ENCODE measurements at places on chromosomes 3 and 15. TPM values are rescaled to one million over a fixed set of nuclear protein-coding genes. Genes with fewer than 3 reads are reported as not detected.

ANKUB1 gene
- total RNA-seq = not detected

FRMD4B gene
- total RNA-seq = 0.20 TPM

GRCh38 chr15:61091289-61091616, 137.8 kb downstream of the RORA start:
- H3K4me1 ChIP-seq = no peaks in the 10 kb centered on the region
- no peak overlapping the region for H3K4me3 ChIP-seq
- DNase-seq = no peak
- no peak overlapping the region for H3K27ac ChIP-seq
- H3K36me3 ChIP-seq = no peaks in the 10 kb centered on the region

DNA sequence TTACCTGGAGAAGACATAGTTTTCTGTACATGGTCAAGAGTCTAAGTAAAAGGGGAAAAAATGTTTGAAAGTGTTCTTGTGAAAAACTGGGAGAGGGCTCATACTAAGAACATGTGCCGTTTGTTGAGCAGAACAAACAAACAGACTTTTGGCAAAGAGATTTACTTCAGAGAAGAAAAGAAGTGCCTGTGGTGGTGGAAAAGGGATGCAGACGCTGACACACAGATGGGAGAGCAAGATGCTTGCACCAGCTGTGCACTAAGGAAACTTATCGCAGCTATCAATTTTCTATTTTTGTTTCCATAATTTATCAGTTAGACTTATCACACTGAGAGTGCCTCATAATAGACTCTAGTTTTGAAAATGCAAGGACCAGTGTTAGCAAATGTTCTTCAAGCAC, 259.6 kb upstream of the PDZRN3 start:
- DNase-seq = no peak
- H3K4me1 ChIP-seq = no peaks in the 10 kb centered on the region
- H3K27me3 ChIP-seq = no peaks in the 10 kb centered on the region
- H3K4me3 ChIP-seq = no peak overlapping the region
- no peak overlapping the region for H3K27ac ChIP-seq

DNA sequence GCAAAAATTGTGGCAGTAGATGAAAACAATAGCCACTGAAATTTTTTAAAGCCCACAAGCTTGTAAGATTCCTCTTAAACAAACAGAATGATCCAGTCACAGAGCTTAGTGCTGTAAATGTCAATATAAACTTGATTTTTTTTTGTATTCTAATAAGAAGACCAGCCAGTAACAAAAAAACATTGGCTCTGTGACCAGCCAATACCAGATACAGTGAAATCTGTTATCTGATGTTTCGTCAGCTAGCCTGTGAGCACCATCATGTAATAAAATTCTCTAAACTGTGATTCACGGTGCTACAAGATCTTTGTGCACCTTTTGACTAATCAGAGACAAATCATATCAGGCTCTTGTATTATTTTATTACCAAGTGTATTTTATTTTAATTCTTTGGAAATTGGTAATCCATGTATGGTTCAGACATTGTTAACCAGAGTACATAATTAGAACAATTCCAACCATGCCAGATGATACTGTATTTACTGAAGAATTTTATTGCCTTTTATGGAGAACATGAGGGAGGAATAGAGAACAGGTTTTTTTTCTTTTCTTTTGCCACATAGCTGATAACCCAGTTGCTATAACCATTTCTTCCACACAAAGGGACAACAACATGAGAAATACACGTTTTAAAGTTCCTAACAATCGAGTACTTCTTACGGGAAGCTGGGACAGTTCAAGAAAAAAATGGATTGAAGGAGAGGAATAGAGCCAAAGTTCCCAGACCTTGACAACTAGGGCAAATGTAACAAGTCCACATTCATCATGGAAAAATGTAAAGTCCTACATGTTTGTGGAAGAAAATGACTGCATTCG, 71.9 kb downstream of the FILIP1L start:
- H3K27ac ChIP-seq = peak overlapping the region; percentile 31
- H3K4me3 ChIP-seq = no peak overlapping the region
- H3K36me3 ChIP-seq = no peaks in the 10 kb centered on the region
- peaks cover 62% of the 10 kb centered on the region for H3K4me1 ChIP-seq

DNA sequence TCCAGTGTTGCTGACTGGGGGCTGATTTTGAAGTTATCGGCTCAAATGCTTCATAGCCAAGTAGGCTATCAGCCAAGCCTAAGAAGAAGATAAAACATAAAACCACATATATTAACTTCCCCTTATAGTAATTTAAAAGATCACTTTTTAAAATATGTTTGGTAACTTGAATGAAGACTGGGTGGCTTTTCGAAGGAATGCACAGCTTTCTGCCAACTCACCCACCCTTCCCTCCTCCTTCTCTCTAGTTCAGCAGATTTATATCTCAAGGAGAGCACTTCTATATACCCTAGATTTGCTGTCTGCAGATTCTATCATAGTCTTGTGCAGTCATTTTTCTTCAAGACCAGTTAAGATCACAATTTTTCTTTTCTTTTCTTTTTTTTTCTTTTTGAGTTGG, 189.4 kb upstream of the CHRM5 start:
- H3K27me3 ChIP-seq = no peaks in the 10 kb centered on the region
- no peak for DNase-seq
- H3K36me3 ChIP-seq = no peaks in the 10 kb centered on the region

DNA sequence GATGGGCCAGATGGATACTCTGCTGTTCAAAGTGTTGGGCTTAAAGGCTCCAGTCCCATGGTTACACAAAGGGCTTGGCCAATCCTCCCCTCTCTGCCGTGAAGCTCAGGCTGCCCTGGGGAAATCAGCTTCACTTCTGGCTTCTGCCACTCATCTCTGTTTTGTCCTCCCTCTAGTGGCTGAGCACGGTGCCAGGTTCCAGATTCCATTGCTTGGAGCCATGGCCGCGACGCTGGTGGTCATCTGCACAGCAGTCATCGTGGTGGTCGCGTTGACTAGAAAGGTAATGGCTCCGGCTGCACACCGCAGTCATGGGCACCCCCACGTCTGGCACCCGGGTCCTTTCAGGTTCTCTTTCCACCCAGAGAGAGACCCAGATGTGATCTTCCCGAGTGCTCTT, 5.6 kb downstream of the TIGIT start:
- H3K4me1 ChIP-seq = peaks cover 12% of the 10 kb centered on the region
- H3K36me3 ChIP-seq = no peaks in the 10 kb centered on the region
- H3K27me3 ChIP-seq = no peaks in the 10 kb centered on the region
- no peak overlapping the region for H3K4me3 ChIP-seq

- no peaks in the 10 kb centered on the region for H3K27me3 ChIP-seq
- H3K27ac ChIP-seq = no peak overlapping the region
- H3K36me3 ChIP-seq = no peaks in the 10 kb centered on the region
- DNase-seq = no peak
- no peak overlapping the region for H3K4me3 ChIP-seq
Measured at GRCh38 chr3:186451371-186451770, 89.3 kb upstream of the DGKG start.

DNA sequence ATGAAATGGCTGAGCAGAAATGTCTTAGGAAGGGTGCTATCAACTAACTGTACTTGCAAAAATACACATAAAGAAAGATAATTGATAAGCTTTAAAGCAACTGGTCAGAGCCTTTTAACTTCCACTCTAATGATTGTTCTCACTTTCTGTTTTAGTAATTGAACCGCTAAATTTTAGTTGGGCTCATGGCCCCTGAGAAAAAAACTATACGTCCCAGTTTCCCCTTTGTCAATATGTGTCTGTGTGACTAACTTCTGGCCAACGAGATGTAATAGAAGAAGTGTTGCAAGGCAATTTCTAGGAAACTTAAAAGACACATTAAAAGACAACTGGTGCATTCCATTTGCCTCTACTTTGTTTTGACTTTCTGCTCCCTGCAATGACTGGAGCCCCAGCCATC, 223.9 kb downstream of the NR1D2 start:
- H3K36me3 ChIP-seq = no peaks in the 10 kb centered on the region
- no peak for DNase-seq
- H3K4me3 ChIP-seq = no peak overlapping the region
- H3K4me1 ChIP-seq = no peaks in the 10 kb centered on the region
- H3K27me3 ChIP-seq = no peaks in the 10 kb centered on the region
- H3K27ac ChIP-seq = no peak overlapping the region

GRCh38 chr15:40340038-40340739, 550 bp downstream of the CCDC9B start:
- no peaks in the 10 kb centered on the region for H3K27me3 ChIP-seq
- no peak for DNase-seq
- peaks cover 4% of the 10 kb centered on the region for H3K4me1 ChIP-seq
- H3K4me3 ChIP-seq = no peak overlapping the region
- no peaks in the 10 kb centered on the region for H3K36me3 ChIP-seq

DNA sequence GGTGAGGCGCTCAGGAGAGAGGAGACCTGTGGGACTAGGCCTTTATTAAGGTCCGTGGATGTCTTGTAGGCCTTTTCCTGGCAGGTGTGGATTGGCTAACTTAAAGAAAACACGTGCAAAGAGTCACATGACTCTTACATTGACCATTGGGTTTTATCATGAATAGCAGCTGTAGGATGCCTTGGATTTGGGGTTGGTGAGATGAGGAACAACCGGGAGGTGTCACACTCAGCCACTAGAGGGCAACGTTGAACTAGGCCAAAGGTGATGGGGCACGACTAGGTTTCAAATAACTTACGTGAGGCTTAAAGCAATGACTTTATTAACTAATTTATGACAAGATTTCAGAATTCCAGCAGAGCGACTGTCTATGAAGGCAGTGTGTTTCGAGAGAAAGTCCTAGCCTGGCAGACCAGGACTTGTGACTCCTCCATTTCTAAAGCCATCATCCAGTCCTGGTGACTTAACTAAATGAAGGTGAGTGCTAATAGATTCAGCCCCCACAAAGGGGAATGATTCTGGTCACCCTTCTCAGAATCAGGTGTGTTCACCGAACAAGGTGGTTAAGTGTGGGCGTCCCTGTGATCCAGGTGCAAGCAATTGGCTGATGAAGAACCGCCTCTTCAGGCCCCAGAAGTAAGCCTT, 345.6 kb downstream of the MCTP2 start:
- DNase-seq = peak; percentile 31
- H3K36me3 ChIP-seq = no peaks in the 10 kb centered on the region
- H3K4me1 ChIP-seq = no peaks in the 10 kb centered on the region
- peaks cover 7% of the 10 kb centered on the region for H3K27me3 ChIP-seq
- H3K27ac ChIP-seq = no peak overlapping the region

DNA sequence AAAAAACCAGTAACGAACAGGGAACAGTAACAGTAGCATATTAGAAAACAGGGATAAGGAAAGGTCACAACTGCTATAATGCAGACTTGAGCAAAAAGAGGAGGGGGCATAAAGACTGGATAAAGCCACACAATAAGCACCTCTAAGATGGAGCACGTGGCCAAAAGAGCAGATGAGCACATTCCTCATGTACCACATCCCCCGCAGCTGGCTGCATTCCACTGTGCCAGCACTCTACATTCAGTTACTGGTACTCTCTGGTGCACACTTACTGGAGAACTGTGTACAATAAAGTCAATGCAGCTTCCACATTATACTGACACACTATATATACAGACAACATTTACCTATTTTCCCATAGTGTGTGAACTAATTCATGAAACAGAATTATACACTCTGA, 64.7 kb downstream of the UBE3A start:
- peaks cover 9% of the 10 kb centered on the region for H3K36me3 ChIP-seq
- DNase-seq = no peak
- no peak overlapping the region for H3K27ac ChIP-seq
- H3K27me3 ChIP-seq = no peaks in the 10 kb centered on the region
- no peak overlapping the region for H3K4me3 ChIP-seq
- H3K4me1 ChIP-seq = no peaks in the 10 kb centered on the region

GRCh38 chr15:85473455-85473854, 93.1 kb downstream of the AKAP13 start:
- DNase-seq = no peak
- H3K4me3 ChIP-seq = no peak overlapping the region
- no peaks in the 10 kb centered on the region for H3K36me3 ChIP-seq
- H3K4me1 ChIP-seq = peaks cover 60% of the 10 kb centered on the region

- no peak for DNase-seq
- H3K27ac ChIP-seq = no peak overlapping the region
- H3K27me3 ChIP-seq = no peaks in the 10 kb centered on the region
Measured at GRCh38 chr3:157170861-157171260, 10.9 kb upstream of the CCNL1 start.

DNA sequence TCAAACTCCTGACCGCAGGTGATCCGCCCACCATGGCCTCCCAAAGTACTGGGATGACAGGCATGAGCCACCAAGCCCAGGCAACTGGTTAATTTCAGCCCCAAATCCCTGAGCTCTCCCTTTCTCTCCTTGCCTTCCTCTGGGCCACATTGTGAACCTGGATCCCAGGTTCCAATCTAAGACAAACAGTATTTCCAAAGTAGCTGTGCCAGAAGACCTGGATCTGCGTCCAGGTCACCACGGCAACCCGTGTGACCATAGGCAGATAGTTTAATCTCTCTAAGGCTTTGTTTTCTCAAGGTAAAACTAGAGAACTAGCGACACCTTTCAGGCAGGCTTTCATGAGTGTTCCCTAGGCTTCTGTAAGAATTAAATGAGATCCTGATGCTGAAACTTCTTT, 5.9 kb upstream of the RBPMS2 start:
- no peak overlapping the region for H3K27ac ChIP-seq
- H3K4me3 ChIP-seq = no peak overlapping the region
- no peaks in the 10 kb centered on the region for H3K27me3 ChIP-seq
- peaks cover 5% of the 10 kb centered on the region for H3K4me1 ChIP-seq

DNA sequence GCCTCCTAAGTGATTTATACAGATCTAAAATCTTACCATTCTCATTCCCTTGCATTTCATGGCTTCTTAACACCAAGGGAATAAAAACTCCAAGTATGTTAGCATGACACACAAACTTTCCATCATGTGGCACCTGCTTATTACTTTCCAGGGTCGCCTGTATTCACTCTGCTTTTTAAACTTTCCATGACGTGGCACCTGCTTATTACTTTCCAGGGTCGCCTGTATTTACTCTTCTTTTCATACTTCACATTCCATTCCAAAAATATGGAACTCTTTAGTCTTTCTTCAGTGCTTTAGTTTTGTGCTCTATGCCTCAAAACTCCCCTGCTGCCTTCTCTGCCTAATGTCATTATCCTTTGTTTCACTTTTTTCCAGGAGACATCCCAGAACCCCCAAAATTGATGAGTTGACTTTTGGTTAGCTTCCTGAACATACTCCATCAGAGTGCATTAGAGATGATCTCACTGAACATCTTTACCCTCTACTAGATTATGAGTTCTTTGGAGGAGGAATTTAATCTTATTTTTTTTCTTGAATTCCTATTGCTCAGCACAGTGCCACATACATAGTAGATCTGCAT, 47.0 kb downstream of the CALML4 start:
- H3K27me3 ChIP-seq = no peaks in the 10 kb centered on the region
- H3K4me1 ChIP-seq = no peaks in the 10 kb centered on the region
- H3K36me3 ChIP-seq = peaks cover 79% of the 10 kb centered on the region
- no peak overlapping the region for H3K27ac ChIP-seq
- DNase-seq = no peak
- H3K4me3 ChIP-seq = no peak overlapping the region

Measured in B cell (primary cell).